ENCODE measurements at places on chromosomes 4 and X. TPM values are rescaled to one million over a fixed set of nuclear protein-coding genes. Genes with fewer than 3 reads are reported as not detected.
A peak's percentile ranks its signal among the peaks of the same experiment; 100 is the strongest.

DNA sequence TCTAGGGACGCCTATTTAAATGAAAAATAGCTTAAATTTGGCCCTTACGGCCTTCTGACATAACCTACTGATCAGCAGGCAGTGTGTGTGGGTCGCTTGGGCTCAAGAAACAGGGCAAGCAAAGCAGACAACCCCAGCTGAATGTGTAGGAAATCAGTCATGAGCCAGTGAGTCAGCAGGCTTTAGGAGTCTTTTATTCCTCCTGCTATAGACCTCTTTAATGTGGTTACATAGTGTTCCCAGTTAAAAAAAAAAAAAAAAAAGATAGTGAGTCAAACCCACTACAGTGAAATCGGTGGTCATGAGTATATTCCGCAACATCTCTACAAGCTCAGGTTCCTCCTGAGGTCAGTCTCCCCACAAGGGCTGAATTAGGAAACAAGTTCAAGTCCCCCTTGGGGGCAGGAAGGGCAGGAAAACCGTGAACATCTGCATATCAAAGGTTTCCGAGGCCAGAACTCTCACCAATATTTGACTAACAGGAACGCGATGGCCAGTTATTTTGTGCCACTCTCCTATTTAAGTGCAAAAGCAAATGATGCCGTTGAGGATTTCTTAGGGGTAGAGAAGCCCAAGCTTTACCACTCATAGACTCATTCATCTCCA is 32.7 kb downstream of the ACSL1 start:
- H3K27ac ChIP-seq: no peak overlapping the region
- no peak overlapping the region for H3K4me3 ChIP-seq
- no peaks in the 10 kb centered on the region for H3K36me3 ChIP-seq
- H3K27me3 ChIP-seq: peaks cover 2% of the 10 kb centered on the region

GRCh38 chrX:20974326-20974725 is 399.9 kb upstream of the CNKSR2 start:
- no peak for DNase-seq
- no peak overlapping the region for H3K27ac ChIP-seq
- no peaks in the 10 kb centered on the region for H3K4me1 ChIP-seq
- H3K36me3 ChIP-seq: no peaks in the 10 kb centered on the region
- no peaks in the 10 kb centered on the region for H3K27me3 ChIP-seq
- H3K4me3 ChIP-seq: no peak overlapping the region

DNA sequence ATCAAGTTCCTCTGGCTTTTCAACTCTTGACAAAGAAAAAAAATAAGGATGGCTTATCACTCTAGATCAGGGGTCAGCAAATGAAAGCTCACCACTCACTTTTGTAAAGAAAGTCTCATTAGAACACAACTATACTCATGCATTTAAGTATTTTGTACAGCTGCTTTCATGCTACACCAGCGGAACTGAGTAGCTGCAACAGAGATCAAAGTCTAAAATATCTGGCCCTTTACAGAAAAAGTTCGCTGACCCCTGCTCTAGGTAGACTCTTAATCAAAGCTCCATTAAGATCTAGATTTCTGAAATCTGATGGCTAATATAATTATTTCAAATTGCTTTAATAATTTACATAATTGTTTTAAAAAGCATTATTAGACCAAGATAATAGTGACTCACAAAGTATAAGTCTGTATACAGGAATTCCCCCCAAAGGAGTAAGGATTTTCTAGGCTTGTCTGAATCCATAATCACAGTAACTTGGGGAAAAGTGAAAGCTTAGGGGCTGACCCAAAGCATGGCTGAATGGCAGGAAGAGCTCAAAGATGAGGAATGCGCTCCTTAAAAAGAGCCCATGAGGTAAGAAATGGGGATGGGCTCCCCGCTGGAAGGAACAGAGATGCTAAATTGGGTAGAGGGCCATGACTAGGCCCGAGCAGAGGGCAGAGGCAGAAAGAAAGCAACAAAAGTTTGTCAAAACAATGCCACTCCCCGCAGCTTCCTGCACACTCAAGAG is 140.3 kb downstream of the SH3KBP1 start:
- peaks cover 10% of the 10 kb centered on the region for H3K4me1 ChIP-seq
- H3K36me3 ChIP-seq: peaks cover 3% of the 10 kb centered on the region
- H3K4me3 ChIP-seq: no peak overlapping the region
- no peak overlapping the region for H3K27ac ChIP-seq

- no peak for DNase-seq
- no peak overlapping the region for H3K27ac ChIP-seq
- H3K27me3 ChIP-seq: no peaks in the 10 kb centered on the region
- H3K4me3 ChIP-seq: no peak overlapping the region
Measured at GRCh38 chrX:40418813-40419195, 162.0 kb upstream of the ATP6AP2 start.

DNA sequence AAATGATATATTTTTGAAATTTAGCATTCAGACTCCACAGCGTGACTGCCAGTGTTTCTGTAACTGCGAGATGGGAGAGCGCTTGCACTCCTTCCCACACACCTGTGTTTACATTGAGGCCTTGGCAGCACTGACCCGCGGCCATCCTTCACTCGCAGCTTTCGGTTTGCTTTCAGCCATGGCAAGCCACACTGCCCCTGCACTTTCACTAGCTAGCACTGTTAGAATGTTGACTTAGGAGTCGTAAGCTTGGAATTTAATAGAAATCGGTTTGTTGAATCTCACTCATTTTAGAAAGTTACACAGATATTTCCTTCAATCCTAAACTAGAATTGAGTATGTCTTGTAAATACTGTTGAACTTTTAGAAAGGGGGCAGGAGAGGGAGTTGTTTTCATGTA is 136.2 kb downstream of the CFAP299 start:
- H3K36me3 ChIP-seq: no peaks in the 10 kb centered on the region
- H3K27ac ChIP-seq: no peak overlapping the region
- no peak overlapping the region for H3K4me3 ChIP-seq
- H3K27me3 ChIP-seq: no peaks in the 10 kb centered on the region

DNA sequence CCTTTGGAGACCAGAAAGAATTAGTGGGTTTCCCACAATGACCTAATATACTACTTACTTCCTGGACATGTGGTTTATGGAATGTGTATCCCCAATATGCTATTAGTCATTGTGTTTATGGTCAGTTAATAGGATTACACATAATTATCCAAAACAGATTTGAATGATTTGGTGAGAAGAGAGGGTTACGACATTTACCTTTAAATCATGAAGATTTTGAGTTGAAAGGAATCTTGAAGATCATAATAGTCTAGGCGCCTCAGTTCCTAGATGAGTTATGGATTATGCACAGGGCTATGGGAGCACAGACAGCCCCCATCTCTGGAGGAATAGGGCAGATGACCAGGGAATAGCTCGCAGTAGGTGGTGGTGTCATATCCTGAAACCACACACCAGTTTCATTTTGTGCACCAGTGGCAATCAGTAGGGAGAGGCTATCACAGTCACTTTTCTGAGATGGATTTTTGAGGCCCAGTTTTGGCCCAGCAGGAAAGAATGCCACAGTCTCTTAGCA is 61.3 kb downstream of the SEPTIN11 start:
- H3K27me3 ChIP-seq: peaks cover 2% of the 10 kb centered on the region
- peak overlapping the region; percentile 66 for H3K4me3 ChIP-seq
- DNase-seq: no peak

DNA sequence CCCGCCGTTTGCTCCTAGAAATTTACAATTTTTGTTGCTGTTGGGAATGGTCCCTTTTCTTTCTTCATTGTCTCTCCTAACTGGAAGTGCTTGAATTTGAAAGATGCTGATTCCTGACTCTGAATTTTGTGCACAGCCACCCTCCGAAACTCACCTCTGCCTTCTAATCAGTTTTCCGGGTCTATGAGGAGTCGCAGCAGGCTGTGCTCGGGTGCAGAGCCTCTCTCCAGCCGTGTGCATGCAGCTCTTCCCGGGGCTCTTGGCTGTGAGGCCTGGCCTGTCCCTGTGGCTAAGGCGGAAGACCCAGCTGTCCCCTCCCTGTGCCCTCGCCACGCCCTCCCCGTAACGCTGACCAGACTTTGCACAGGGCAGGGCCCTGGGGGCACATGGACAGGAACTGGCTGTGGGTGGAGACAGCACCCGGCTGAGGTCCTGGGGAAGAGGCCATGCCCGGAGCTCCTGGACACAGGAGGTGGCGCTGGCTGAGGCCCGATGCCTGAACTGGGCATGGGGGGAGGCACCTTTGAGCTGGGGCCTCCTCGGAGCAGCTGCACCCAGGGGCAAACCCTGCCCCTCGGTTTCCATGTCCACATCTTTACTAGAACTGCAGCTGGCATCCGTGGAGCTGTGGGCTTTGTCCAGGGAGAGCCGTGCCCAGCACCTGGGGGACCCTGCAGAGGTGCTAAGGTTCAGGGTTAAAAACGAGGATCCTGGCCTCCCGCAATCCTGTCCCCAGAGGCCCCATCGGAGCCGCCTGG is 32.6 kb upstream of the SPON2 start:
- peak; percentile 2 for DNase-seq
- H3K27me3 ChIP-seq: peaks cover 9% of the 10 kb centered on the region
- H3K4me1 ChIP-seq: peaks cover 6% of the 10 kb centered on the region
- H3K36me3 ChIP-seq: no peaks in the 10 kb centered on the region
- no peak overlapping the region for H3K4me3 ChIP-seq

The UGT8 gene
- 4.1 TPM for total RNA-seq

The IL9R gene
- 0.38 TPM for total RNA-seq

Measured in endothelial cell (in vitro differentiated cells).